Stromal cell of bone marrow (primary cell): ENCODE measurements at places on chromosomes 2 and 18.

- DNase-seq = no peak
These were observed 203.6 kb upstream of the SPRED2 start for GRCh38 chr2:65636024-65636423.

- no peak for DNase-seq
These were observed 52.4 kb downstream of the VSNL1 start for GRCh38 chr2:17592731-17593409.

DNA sequence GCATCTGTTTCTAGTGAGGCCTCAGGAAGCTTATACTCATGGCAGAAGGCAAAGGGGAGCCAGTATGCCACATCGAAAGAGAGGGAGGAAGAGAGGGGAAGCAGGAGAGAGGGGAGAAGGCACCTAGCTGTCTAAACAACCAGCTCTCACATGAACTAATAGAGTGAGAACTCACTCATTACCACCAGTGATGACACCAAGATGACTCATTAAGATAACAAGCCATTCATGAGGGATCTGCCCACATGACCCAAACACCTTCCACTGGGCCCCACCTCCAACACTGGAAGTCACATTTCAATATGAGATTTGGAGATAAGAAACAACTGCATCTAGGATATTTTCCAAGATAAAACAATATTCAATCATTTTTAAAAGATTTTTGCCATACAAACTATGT is 753.9 kb upstream of the ZEB2 start:
- DNase-seq = no peak

DNA sequence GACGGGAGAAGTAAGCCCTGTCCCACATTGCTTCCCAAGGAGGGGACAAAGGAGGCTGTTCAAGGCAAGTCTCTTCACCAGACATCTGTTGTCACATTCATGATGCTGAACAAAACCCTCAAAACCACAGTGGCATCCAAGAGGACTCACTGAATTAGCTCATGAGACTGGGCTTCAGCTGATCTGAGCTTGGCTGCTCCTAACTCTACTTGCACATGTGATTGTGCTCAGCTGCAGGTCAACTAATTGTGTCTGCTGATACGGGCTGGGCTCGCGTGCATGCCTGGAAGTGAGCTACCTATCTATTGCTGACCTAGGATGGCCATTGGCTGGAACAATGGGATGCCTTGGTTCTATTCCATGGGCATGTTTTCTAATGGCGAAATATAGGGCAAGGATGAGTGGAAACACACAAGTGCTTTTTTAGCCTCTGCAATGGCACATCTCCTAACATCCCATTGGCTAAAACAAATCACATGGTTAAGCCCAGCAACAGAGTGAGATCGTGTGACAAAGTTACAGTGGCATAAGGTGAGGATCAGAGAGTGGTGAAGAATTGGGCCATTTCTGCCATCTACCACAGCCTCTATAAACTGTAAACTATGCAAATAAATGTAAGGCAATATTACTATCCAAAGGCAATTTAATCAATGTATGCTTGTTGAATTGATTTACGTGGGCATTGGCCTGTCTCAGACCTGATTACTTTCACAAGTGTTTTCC is 52.9 kb upstream of the CAPN13 start:
- no peak for DNase-seq

- DNase-seq = no peak
These were observed 168.2 kb downstream of the FAM210A start for GRCh38 chr18:13558124-13558523.

GRCh38 chr2:98911376-98912154 is 24.5 kb downstream of the CRACDL start:
- no peak for DNase-seq

- DNase-seq = no peak
These were observed 4.0 kb downstream of the KIF1A start for GRCh38 chr2:240815761-240816583.

GRCh38 chr2:231685349-231686191 is 22.8 kb upstream of the PTMA start:
- no peak for DNase-seq

GRCh38 chr2:117621326-117621725 is 193.2 kb upstream of the DDX18 start:
- no peak for DNase-seq

DNA sequence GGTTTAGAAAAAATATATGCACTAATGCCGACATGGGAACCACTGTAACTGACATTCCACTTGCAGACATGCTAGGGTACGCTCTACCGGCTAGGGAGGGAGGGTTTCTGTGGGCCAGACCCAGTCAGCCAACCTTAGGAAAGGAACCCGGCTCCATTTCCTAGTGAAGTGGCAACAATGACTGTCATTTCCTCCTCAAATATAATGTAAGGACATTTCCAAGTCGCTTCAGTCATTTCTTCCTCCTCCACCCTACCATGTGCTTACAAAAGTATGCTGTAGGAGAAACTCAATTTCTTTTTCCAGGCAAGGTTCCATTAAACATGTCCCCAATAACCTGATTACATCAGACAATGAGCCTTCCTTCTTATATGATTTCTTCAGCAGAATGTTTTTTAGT is 64.3 kb upstream of the PSMD14 start:
- DNase-seq = no peak
